ENCODE measurements at places on chromosomes 6 and 20.

- no peak for DNase-seq
These were observed 103.9 kb upstream of the SASH1 start for GRCh38 chr6:148238713-148239112.

GRCh38 chr6:29958921-29959320, 16.6 kb downstream of the HLA-A start:
- no peak for DNase-seq

DNA sequence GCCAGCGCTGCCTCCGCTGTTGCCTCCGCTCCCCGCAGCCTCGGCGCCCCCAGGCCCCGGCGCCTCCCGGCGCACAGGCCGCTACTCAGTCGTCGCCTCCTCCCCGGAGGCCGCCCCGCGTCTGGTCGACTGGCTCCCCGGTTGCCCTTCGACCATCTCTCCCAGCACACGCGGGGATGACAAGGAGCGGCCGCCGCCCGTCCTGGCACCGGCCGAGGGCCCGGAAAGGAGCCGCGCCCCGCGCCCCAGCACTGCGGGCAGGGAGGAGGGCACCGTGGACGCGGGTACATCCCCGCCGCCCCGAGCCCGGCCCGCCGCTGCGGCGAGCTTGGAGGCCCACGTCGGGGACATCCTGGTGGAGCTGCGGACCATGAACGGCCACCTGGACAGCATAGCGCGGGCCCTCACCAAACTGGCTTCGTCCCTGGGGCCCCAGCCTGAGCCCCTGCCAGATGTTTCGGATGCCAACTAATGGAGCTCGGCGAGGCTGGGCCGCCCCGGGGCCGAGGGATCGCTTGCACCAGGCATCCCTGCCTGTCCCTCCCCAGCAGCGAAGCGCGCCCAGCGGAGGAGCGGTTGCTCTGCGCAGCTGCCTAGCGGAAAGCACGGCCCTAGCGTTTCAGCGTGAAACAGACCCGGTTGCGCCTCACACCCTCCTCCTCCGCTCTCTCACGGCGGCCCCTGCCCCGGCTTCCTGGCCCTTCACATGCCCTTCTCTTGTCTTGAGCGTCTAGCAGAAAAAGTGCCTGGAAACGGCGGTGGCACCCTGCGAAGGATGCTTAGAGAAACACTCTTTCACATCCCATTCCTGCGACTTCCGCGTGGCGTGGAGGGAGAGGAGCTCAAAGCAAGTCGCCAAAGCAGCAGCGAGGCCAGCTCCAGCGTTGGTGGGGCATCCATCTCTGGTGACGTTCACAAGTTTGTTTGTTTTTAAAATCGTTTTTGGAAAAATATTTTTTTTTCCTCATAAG, 285.8 kb upstream of the SUPT3H start:
- peak; percentile 33 for DNase-seq

- DNase-seq = no peak
These were observed 20.4 kb downstream of the MTO1 start for GRCh38 chr6:73481969-73482368.

GRCh38 chr20:32337937-32338661, 20.0 kb upstream of the ASXL1 start:
- DNase-seq = no peak

GRCh38 chr20:36480456-36481048, 60.8 kb upstream of the MYL9 start:
- DNase-seq = no peak

DNA sequence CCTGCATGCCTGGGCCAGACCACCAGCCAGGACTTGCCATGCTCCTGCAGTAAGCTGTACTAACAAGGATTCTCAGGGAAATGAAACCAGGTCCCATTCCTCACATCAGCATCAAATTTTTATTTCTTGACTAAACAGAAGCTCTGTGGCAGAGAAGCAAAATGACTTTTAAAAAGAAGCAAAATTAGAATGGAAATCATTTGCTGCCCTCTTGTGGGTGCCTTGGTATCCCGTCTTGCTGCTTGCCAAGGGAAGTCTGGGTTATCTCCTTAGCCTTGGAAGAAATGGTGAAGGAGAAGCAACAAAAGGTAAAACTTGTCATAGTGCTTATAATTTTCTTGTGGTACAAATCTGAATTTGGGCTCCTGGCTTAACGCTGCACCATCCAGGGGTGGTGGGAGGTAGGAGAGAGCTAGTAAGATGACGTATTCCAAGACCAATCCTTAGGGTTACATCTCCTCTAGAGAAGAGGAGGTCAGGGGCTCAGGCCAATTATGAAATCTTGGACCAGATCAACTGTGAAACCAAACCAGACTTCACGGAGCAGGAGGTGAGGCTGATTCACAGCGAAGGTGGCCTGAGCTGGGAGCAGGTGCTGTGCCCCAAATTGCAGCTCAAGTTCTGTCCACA, 107.5 kb downstream of the FAXC start:
- no peak for DNase-seq

DNA sequence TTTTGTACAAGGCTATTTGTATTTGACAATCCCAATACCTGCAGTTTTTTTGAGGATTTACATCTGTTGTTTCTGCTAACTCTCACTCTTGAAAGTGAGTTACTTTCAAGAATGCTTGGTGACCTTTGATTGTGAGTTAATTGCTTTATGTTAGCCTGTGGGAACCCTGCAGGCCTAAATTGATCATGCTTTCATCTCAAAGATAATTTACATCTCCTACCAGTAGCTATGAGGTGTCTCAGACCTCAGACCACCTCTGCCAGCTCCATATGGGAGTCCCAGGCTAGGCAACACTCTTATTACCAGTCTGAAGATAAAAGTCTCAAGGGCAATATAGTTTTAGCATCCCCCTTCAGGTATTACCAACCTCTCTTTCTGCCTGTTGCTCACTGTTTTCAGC, 116.4 kb upstream of the THEMIS start:
- DNase-seq = no peak

DNA sequence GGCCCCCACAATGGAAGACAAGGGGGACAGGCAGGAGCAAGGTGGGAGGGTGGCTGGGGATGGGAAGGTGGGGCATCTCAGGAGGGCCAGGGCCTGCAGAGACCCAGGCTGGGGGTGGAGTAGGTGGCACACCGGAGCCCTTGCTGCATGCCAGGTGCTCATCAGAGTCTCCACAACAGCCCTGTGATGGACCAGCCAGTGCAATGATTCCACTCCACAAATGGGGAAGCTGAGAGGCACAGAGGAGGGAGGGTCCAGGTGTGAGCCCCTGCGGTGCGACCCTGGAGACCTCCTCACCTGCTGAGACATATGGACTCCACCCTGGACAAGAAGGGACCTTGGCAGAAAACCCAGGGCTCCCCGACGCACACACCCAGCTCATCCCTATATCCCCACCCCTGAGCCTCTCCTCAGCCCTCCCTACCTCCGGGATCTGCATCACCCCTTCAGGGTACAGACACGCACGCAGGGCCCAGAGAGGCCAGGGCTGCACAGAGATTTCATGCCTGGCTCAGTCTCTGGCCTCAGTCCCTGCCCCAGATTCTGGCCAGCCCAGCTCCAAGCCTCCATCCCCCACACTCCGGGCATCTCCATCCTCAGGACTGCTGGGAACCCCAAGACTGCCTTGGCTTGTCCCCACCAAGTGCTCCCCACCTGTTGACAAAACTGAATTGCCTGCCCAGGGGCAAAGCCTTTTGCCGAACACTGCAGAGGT, 7.1 kb upstream of the GRM4 start:
- DNase-seq = no peak

- DNase-seq = no peak
These were observed 36.0 kb upstream of the KLHL31 start for GRCh38 chr6:53701333-53702218.

DNA sequence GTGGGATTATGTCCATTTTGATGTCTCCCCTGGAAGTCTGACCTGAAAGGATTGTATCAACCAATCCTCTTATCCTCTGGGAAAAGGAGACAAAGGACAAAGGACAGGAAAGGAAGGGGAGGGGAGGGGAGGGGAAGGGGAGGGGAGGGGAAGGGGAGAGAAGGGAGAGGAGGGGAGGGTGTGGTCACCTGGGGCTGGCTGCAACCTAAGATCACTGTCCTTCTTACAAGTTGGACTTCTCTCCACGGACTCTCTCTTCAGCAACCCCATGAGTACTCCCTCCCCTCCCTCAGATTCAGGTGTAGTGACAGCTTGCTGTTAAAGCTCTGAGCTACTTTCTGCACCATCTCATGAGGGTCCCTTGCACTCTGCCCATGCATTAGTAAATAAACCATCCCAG, 58.9 kb upstream of the KLHL31 start:
- DNase-seq = no peak

DNA sequence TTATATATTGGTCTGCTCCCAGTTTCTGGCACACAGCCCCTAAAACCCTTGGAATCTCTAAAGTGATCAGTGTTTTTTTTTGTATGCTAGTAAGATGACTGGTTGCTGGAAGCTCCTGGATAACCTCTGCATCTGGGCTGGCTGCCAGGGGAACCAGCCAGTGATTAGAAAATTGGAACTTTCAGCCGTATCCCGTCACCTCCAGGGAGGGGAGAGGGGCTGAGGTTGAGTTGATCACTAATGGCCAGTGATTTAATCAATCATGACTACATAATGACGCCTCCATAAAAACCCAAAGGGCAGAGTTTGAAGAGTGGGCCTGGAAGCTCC, 48.0 kb upstream of the NOP56 start:
- no peak for DNase-seq

GRCh38 chr20:51480507-51481270, 61.8 kb downstream of the NFATC2 start:
- DNase-seq = peak; percentile 31

GRCh38 chr20:64006902-64007301, 26.0 kb downstream of the PRPF6 start:
- no peak for DNase-seq

DNA sequence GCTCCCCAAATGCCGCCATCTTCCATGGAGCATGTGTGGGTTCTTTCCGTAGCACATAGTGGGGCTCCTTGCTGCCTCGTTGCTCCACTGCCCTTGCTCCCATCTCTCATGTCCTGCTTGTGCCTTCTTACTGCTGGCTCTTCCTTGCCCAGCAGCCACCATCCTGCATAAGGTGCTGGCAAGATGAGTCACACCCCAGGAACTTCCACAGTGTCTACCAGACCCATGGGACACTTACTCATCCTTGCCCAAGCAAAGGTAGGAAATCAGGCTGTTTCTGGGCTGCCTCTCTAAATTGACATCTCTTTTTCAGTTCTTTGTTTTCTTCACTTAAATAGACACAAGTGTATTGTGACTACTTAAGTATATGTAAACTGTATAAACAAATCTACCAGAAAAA, 39.4 kb upstream of the RGS17 start:
- no peak for DNase-seq

DNA sequence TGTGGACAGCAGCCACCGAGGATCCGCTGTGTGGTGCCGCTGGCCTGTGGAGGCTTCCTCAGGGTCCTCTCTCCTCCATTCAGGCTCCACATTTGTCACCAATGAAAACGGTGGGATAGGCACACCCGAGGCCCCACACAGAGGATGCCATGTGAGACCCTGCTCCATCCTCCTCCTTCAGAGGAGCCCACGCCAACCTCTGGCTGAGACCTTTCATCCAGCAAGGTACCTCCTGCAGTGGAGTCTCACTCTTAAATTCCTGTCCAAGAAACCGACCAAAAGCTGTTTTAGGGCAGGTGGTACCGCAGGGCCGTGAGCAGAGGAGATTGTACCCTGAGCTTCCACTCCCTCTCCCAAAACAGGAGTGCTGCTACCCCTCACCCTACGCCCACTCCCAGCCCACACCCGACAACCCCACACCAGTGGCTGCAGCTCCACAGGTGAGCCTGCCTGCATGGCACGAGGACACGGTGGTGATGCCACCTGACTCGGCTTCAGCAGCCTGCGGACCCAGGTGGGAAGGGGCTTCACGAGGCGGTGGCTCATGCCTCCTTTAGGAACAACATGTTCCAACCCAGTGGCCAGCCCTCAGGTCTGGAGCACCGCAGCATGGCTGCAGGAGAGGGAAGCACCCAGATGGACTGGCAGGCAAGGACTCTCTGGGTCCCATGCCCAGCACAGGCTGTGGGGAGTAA, 237.6 kb upstream of the AFDN start:
- DNase-seq = no peak

- no peak for DNase-seq
These were observed 8.6 kb downstream of the CEP57L1 start for GRCh38 chr6:109103942-109104341.

- no peak for DNase-seq
These were observed 122.1 kb upstream of the DOK5 start for GRCh38 chr20:54353292-54353691.

- DNase-seq = peak; percentile 39
These were observed 14.8 kb upstream of the HLA-DRB1 start for GRCh38 chr6:32604434-32604877.

- DNase-seq = no peak
These were observed 120.9 kb upstream of the IRAK1BP1 start for GRCh38 chr6:78746457-78746856.

DNA sequence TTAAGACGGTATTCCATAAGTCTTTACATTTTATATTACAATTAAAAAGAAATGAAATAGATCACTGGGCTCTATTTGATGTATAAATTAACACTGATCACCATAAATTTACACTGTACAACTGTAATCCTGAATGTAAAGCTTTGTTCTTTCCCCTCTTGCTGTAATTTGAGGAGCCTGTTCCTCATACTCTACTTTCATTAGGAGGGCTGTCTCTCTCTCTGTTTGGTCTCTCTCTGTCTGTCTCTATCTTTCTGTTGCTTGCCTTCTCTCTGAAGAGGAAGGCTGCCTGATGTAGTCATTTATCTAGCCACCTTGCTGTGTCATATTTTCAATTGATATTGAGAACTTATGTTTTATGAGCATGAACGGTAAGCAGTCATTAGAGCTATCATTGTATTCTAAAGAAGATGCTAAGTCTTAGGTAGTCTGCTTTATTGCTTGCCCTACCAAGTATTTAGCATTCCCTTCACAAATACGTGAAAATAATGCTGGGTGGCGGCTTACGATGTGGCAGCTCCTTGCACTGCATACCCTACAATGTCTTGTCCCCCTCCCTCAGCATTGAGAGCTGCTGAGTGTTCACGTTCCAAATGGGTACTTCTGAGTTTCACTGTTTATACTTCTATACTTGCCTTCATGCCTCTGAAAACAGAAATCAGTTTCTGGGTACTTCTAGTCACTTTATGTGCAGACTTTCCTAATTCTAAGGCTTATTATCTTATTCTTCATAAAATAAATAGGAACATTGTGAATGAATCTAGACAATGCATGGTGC, 205.5 kb downstream of the NKAIN2 start:
- no peak for DNase-seq

GRCh38 chr6:155495011-155495768, 39.6 kb upstream of the NOX3 start:
- no peak for DNase-seq

- no peak for DNase-seq
These were observed 168.1 kb upstream of the TOP1 start for GRCh38 chr20:40860487-40860902.

GRCh38 chr6:13924949-13925881, at the start of gene RNF182:
TSS of gene RNF182 (plus strand) at chr6:13924952. CDS start at chr6:13977120, 52,168 bp downstream.
- no peak for DNase-seq

DNA sequence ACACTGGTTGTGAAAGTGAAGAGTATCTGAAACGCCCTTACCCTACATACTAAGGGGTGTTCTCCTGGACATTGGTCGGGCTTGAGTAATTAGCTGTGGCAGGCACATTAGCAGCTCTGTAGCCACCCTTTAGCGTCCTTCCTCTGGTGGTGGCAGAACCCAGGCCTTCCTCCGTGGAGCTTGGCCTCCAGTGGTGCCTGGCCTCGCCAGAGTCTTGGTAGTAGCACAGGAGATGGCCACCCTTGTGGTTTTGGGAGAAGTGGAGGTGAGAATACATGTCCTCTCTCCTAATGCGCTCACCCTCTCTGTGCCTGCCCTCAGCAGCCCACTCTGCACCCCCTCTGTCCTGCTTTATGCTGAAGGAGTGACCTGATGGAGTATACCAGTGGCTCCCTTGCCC, 17.6 kb upstream of the UQCC2 start:
- DNase-seq = no peak

GRCh38 chr20:59148701-59149493, 14.7 kb upstream of the ZNF831 start:
- DNase-seq = peak; percentile 45
